Uterus (tissue), 4 donors: ENCODE measurements at places on chromosomes 1 and 21.

DNA sequence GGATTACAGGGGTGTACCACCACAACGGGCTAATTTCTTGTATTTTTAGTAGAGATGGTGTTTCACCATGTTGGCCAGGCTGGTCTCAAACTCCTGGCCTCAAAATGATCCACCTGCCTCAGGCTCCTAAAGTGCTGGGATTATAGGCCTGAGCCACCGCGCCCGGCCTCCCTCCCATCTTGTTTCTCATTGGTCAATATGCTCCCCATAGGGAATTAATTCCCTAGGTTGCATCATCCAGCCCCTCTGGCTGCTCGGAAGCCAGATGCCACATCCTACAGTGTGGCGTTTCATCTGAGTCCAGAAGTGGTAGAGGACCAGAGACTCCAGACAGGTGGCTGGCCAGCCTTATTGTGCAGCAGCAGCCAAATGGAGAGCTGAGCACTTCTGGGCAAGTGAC lies 11.5 kb upstream of the VASH2 start:
- no peak for DNase-seq

GRCh38 chr1:223776075-223776814 lies 63.9 kb downstream of the CAPN2 start:
- DNase-seq = no peak

- peak; percentile 98 for DNase-seq
Measured at GRCh38 chr1:29202584-29203340, 21.1 kb upstream of the SRSF4 start.

GRCh38 chr1:38657207-38657840 lies 202.2 kb downstream of the RRAGC start:
- DNase-seq = no peak

GRCh38 chr1:79193211-79194079 lies 186.9 kb upstream of the ADGRL4 start:
- no peak for DNase-seq

GRCh38 chr1:27935721-27936120 lies 921 bp downstream of the SMPDL3B start:
- no peak for DNase-seq

GRCh38 chr1:52343979-52344378 lies 22.0 kb downstream of the CC2D1B start:
- no peak for DNase-seq

DNA sequence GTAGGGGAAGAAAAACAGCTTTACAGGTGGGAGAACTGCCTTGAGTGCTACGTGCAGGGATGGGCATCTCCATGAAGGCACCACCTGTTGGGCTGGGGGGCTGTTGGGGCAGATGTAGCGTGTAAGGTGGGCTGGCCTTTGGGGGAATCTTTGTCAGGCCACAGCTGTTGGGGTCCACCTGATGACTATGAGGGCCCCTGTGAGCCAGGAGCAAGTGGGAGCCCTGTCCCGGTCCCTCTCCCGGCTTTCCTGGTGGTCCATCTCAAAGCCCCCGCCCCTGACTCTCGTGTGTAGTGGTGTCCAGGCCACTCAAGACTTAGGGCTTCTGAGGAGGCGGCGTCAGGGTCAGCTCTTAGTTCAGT lies 13.5 kb downstream of the SLC37A1 start:
- DNase-seq = no peak

- peak; percentile 17 for DNase-seq
Measured at GRCh38 chr1:185694081-185694480, 40.1 kb upstream of the HMCN1 start.

- no peak for DNase-seq
Measured at GRCh38 chr1:230382001-230382491, 44.1 kb downstream of the PGBD5 start.

- DNase-seq = no peak
Measured at GRCh38 chr1:89512996-89513720, 11.5 kb upstream of the LRRC8B start.

GRCh38 chr1:198929111-198929604 lies 290.3 kb downstream of the PTPRC start:
- no peak for DNase-seq

DNA sequence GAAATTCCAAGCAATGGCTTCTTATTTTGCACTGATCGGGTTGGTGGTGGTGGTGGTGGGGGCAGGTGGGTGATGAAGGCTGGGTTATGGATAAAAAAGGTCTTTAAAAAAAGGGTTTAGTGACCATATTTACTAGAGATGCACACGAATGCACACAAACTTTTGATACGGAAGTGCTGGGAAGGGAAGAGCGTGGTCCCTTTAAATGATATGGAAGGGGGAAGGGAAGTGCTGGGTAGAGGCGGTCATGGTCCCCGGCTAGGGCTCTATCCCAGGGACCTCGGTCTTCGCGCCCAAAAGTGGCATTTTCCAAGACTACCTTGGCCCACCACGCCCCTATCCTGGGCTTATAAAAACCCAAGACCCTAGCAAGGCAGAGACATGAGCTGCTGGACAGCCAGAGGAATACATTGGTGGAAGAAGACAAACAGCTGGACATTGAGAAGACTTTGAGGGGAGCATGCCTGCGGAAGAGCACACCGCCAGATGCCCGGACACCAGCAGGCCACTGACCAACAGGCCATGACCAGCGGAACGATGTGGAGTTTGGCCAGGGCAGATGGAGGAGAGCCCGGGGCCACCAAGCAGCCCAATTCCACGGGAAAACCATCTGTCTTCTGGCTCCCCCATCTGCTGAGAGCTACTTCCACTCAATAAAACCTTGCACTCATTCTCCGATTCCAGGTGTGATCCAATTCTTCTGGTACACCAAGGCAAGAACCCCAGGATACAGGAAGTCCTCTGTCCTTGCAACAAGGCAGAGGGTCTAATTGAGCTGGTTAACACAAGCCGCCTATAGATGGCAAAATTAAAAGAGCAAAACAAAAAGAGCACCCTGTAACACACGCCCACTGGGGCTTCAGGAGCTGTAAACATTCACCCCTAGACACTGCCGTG lies 1720.2 kb downstream of the MRPL39 start:
- no peak for DNase-seq

- DNase-seq = no peak
Measured at GRCh38 chr1:60866917-60867531, 215.3 kb upstream of the NFIA start.

DNA sequence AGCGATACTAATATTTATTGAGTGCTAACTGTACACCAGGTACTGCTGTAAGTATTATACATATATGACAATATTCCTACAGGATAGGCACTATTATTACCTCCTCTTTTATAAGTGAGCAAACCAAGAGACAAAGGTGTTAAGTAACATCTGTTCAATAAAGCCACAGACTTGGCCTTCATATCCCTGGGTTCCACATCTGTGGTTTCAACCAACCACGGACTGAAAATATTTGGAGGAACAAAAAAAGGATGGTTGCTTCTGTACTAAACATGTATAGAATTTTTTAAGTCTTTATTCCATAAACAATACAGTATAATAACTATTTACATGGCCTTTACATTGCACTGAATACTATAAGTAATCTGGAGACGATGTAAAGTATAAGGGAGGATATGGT lies 95.1 kb downstream of the RERE start:
- no peak for DNase-seq

- peak; percentile 78 for DNase-seq
Measured at GRCh38 chr1:37476460-37477197, 2.2 kb downstream of the ZC3H12A start.

GRCh38 chr1:34050709-34051485 lies 114.1 kb downstream of the CSMD2 start:
- no peak for DNase-seq

DNA sequence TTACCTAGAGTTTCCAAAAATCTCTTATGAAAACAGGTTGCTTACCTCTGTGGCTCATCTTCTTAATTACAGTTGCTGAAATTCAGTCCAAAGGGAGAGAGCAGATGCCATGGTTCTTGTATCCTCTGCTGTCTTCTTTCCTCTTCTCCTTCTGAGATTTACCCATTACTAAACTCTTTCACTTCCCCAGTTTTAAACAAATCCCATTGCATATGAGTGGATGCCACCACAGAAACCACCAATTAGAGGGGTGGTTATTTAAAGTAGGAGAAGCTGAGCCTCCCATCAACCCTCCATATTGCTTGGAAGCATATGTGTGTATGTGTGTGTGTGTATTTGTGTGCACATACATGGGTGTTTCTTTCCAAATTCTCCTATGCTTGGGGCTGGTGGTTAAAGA lies 128.5 kb upstream of the KCNK1 start:
- DNase-seq = no peak

- no peak for DNase-seq
Measured at GRCh38 chr1:10989095-10989494, 23.4 kb upstream of the TARDBP start.

DNA sequence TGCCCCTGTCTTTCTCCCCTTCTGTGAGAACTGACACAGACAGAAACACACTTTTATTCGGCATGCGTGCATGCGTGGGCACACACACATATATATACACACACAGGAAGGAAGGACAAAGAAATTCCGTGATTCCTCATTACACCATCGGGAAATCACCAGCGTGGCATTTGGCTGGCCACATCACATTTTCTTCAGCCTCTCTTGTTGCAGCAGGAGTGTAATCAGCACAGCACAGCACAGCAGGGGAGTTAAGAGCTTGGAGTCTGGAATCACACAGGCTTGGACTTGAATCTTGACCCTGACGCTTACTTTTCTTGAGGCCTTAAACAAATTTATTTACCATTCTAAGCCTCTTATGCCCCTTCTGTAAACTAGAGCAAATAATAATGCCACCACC lies 45.3 kb upstream of the EPHA8 start:
- no peak for DNase-seq

GRCh38 chr1:72693376-72693775 lies 411.0 kb upstream of the NEGR1 start:
- no peak for DNase-seq

GRCh38 chr21:42362700-42363099 lies 3.6 kb downstream of the TFF1 start:
- DNase-seq = no peak

DNA sequence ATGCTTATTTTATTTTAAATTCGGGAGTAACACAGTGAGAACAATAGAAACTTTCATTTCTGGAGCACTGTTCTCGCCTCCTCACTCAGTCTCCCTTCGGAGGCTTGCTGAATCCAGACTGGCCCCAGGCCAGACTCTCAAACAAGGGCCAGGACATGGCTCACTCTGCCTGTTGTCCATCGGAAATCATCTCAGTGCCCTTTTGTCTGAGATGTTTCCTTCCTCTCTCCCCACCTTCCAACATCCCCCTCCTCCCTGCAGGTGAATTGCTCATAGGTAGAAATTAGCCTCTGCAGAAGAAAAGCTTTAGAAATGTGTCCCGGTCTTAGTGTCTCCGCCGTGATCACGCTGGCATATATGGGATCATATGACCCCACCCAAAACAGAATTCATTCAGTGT lies 55.2 kb downstream of the ERG start:
- DNase-seq = no peak

GRCh38 chr1:200301152-200301551 lies 108.7 kb downstream of the ZNF281 start:
- no peak for DNase-seq

DNA sequence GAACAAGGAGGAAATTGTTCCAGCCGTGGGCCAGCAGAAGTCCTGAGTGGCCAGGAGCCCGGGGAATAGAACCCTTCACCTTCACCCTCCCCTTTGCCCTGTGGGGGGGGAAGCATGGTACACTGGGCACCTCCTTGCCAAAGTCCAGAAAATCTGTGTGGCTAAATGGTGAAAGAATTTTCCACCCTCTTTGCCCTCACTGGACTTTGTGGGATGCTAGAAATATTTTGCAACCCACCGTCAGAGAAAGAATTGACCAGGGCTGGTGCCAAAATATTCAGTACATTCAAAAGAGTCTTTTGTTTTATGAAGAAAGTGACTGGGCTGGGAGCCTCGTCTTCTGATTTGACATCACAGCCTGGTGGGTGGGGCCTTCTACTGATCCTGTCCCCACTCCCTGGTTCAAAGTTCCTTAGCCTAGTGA lies 14.6 kb downstream of the NFASC start:
- peak; percentile 49 for DNase-seq

GRCh38 chr1:170274131-170274501 lies 128.4 kb downstream of the NTMT2 start:
- no peak for DNase-seq

GRCh38 chr1:228083871-228084278 lies 1.4 kb downstream of the ARF1 start:
- DNase-seq = no peak

DNA sequence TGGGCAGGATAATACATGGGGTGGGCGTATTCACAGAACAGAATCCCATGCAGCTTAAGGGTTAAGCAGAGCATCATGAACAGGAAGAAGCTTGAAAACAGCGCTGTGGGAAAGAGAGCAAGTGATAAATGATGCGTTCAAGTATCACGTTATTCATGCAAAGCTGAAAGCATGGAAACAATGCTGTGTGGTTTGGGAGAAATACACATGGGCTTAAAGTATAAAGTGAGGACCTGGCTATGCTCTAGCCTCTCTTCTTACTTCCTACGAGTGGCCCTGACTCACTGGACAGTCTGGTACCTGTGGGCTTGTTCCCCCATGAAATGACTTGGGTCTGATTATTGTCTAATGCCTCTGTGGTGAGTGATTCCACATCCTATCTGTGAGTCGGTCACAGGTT lies 25.7 kb downstream of the TMPRSS2 start:
- no peak for DNase-seq

GRCh38 chr21:34617753-34618339 lies 2.9 kb upstream of the RCAN1 start:
- DNase-seq = no peak

DNA sequence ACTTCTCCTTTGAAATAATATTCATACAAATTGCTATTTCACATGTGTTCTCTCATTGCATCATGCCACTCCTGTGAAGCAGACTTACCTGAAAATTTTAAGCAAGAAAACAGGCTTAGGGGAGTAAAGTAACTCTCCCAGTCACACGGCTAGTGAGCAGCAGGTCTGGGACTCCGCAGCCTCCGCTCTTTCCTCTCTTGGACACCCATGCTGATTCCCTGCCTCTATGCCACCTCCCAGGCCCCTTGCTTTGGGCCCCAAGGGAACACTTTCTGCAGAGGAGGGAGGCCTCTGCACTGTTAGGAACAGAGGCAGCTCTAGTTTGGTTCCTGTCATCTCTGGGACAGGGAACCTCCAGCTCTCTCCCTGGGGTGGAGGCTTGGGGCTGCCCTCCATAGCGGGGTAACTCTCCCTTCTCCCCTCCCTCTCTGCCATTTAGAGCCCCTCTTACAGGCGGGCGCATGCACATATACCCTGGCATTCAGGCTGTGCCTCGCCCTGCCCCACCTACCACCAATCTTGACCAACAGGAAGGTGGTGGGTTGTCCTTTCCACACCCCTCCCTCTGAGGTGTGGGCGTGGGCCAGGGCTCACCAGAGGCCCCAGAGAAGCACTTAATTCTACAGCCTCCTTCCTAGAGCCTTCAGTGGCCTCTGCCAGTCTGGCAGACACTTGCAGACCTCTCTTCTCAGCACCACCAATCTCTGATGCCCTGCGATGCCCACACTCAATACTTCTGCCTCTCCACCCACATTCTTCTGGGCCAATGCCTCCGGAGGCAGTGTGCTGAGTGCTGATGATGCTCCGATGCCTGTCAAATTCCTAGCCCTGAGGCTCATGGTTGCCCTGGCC lies at the start of gene RXFP4:
Gene RXFP4 (plus strand): TSS at position 646 of the 852 bp plus-strand sequence. CDS start 72 bp downstream, at position 718.
- no peak for DNase-seq

DNA sequence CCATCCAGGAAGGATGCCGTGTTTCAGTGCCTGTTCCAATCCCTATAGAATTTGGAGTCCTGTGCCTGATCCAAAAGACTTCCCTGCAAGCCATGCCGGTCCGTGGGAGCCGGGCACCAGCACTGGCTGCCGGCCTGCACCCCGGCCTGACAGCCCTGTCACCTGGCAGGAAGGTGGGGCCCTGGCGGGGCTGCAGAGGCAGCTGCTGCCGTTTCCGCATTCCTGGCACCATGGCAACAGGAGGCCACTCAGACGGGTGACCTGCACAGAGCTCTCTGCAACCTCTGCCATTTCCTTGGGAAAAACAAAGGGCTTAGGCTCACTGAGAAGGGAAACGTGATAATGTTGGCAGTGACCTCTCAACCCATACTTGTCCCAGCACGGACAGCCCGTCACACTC lies 63.2 kb upstream of the TMEM51 start:
- DNase-seq = no peak
